ENCODE measurements at places on chromosomes 3 and 15. TPM values are rescaled to one million over a fixed set of nuclear protein-coding genes. Genes with fewer than 3 reads are reported as not detected.

The ABTB1 gene
- 37.4 TPM for total RNA-seq

The PFN2 gene
- 206 TPM for total RNA-seq

The ZNF660 gene
- 7.6 TPM for total RNA-seq

The GOLGA6A gene
- not detected for total RNA-seq

The CCDC9B gene
- total RNA-seq, result 7.3 TPM

- H3K4me3 ChIP-seq, result no peak overlapping the region
- DNase-seq, result no peak
- no peaks in the 10 kb centered on the region for H3K36me3 ChIP-seq
- H3K4me1 ChIP-seq, result no peaks in the 10 kb centered on the region
- no peaks in the 10 kb centered on the region for H3K27me3 ChIP-seq
Measured at GRCh38 chr3:72789786-72790185, 58.5 kb downstream of the SHQ1 start.

- no peak for DNase-seq
- no peaks in the 10 kb centered on the region for H3K4me1 ChIP-seq
- H3K27ac ChIP-seq, result no peak overlapping the region
- H3K36me3 ChIP-seq, result no peaks in the 10 kb centered on the region
- H3K27me3 ChIP-seq, result no peaks in the 10 kb centered on the region
Measured at GRCh38 chr3:193680220-193680619, 87.2 kb downstream of the OPA1 start.

- no peaks in the 10 kb centered on the region for H3K27me3 ChIP-seq
- no peak overlapping the region for H3K4me3 ChIP-seq
- DNase-seq, result no peak
- no peak overlapping the region for H3K27ac ChIP-seq
- H3K36me3 ChIP-seq, result no peaks in the 10 kb centered on the region
- H3K4me1 ChIP-seq, result peaks cover 8% of the 10 kb centered on the region
Measured at GRCh38 chr3:157131861-157132260, 28.1 kb downstream of the CCNL1 start.

DNA sequence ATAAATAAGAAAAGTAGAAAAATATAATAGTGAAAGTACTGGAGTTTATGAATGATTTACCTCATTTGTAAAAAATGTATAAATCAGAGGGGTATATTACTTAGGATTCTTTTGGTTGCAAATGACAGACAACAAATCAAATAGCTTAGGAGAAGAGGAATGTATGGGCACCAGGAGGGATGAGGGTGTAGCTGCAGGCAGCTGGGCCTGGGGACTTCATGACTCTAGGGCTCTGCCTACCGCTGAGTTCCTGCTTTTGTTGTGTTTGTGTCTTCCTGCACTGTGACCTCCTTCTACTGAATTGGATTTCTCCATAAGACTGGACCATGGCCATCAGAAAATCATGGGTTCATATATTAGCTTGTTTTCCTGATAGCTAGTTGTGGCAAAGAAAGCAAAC is 27.9 kb upstream of the PDE8A start:
- H3K27ac ChIP-seq, result no peak overlapping the region
- no peaks in the 10 kb centered on the region for H3K36me3 ChIP-seq
- no peak for DNase-seq
- H3K4me3 ChIP-seq, result no peak overlapping the region

GRCh38 chr3:37510755-37511154 is 336.4 kb upstream of the LRRFIP2 start:
- DNase-seq, result no peak
- H3K4me1 ChIP-seq, result no peaks in the 10 kb centered on the region
- no peaks in the 10 kb centered on the region for H3K27me3 ChIP-seq
- H3K36me3 ChIP-seq, result no peaks in the 10 kb centered on the region
- H3K27ac ChIP-seq, result no peak overlapping the region

- no peaks in the 10 kb centered on the region for H3K4me1 ChIP-seq
- no peaks in the 10 kb centered on the region for H3K27me3 ChIP-seq
- no peak overlapping the region for H3K27ac ChIP-seq
Measured at GRCh38 chr3:191047930-191048329, 151.1 kb upstream of the OSTN start.

DNA sequence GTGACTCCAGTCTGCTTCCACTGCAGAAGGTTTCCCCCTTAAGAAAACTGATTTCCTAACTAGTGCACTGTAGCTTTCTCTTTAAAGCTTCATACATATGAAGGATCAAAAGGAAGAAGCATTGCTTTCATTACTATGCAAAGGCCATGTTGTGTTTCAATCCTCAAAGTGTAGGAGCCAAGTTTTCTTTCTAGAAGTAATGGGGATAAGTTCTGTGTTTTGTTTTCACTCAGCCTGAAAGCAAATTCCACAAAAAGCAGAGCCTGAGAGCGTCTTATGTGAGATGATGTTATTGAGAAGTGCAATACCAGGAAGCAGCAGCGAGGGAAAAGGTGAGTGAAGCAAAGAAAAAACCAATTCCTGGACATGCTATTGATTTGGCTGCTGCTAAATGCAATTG is 99.7 kb downstream of the GMNC start:
- H3K27me3 ChIP-seq, result no peaks in the 10 kb centered on the region
- H3K4me1 ChIP-seq, result no peaks in the 10 kb centered on the region
- H3K27ac ChIP-seq, result no peak overlapping the region
- DNase-seq, result no peak

DNA sequence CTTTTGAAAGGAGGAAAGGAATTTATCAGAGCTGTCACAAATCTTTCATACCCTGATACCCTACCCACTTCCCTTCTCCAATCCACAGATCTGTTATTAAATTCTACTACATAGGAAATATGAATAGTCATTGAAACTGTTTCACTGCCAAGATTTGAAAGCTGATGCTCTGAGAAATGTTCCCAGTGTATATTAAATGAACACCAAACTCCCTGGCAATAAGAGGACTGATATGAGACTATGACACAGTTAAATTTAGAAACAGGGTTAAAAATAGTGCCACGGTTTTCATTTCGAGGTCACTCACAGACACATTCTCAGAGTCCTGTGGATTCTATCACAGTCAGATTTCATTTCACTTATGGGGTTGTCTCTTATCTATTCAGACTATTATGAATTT is 27.2 kb upstream of the GBE1 start:
- no peak overlapping the region for H3K27ac ChIP-seq
- DNase-seq, result no peak
- no peaks in the 10 kb centered on the region for H3K27me3 ChIP-seq
- no peaks in the 10 kb centered on the region for H3K36me3 ChIP-seq

- no peaks in the 10 kb centered on the region for H3K4me1 ChIP-seq
- peak overlapping the region; percentile 47 for H3K27ac ChIP-seq
Measured at GRCh38 chr3:65177960-65178376, 490.2 kb upstream of the ADAMTS9 start.

- H3K4me1 ChIP-seq, result no peaks in the 10 kb centered on the region
- no peaks in the 10 kb centered on the region for H3K27me3 ChIP-seq
- H3K27ac ChIP-seq, result no peak overlapping the region
- H3K4me3 ChIP-seq, result no peak overlapping the region
- no peak for DNase-seq
Measured at GRCh38 chr15:39946862-39947261, 12.9 kb downstream of the EIF2AK4 start.

DNA sequence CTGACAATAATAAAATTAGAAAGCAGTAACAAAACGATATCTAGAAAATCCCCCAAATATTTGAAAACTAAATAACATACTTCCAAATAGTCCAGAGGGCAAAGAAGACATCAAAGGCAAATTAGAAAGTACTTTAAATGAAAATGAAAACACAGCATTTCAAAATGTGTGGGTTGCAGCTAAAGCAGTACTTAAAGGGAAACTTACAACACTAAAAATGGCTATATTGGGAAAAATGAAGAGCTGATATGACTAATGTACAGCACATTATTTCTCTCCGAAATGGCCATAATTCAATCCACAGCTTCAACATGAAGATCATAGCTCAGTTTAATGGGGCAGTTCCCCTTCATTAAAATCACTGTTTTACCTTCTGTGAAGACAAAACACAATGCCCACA is 71.9 kb downstream of the FBXL22 start:
- H3K27me3 ChIP-seq, result no peaks in the 10 kb centered on the region
- H3K4me3 ChIP-seq, result no peak overlapping the region
- DNase-seq, result no peak
- no peaks in the 10 kb centered on the region for H3K4me1 ChIP-seq
- H3K36me3 ChIP-seq, result no peaks in the 10 kb centered on the region

GRCh38 chr3:28376424-28376823 is 27.8 kb upstream of the AZI2 start:
- no peak overlapping the region for H3K4me3 ChIP-seq
- H3K27me3 ChIP-seq, result no peaks in the 10 kb centered on the region
- no peaks in the 10 kb centered on the region for H3K36me3 ChIP-seq
- no peaks in the 10 kb centered on the region for H3K4me1 ChIP-seq
- no peak overlapping the region for H3K27ac ChIP-seq

DNA sequence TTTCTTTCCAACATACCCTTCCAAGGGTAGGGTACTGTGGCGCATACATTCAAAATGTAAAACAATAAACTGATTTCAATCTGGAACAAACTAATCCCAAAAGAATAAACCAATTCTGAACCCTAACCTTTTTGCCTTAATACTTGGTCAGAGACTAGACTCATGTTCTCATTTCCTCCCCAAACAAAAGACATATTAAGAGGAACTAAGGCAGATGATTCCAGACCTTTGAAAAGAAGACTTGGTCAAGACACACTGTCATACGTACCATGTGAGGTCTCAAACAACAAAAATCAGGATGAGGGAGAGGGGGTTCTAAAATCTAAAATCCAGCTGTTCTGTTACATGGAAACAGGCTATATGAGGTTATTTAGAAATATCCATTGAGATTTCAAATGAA is 102.1 kb downstream of the RFTN1 start:
- no peaks in the 10 kb centered on the region for H3K36me3 ChIP-seq
- no peak overlapping the region for H3K27ac ChIP-seq
- DNase-seq, result no peak
- H3K4me3 ChIP-seq, result no peak overlapping the region
- H3K4me1 ChIP-seq, result no peaks in the 10 kb centered on the region
- no peaks in the 10 kb centered on the region for H3K27me3 ChIP-seq

- H3K27ac ChIP-seq, result no peak overlapping the region
- H3K36me3 ChIP-seq, result no peaks in the 10 kb centered on the region
- H3K4me3 ChIP-seq, result no peak overlapping the region
- H3K4me1 ChIP-seq, result no peaks in the 10 kb centered on the region
- no peak for DNase-seq
Measured at GRCh38 chr3:2061360-2061759, 37.3 kb upstream of the CNTN4 start.

- no peaks in the 10 kb centered on the region for H3K36me3 ChIP-seq
- H3K4me3 ChIP-seq, result no peak overlapping the region
- H3K4me1 ChIP-seq, result no peaks in the 10 kb centered on the region
- no peaks in the 10 kb centered on the region for H3K27me3 ChIP-seq
- H3K27ac ChIP-seq, result no peak overlapping the region
Measured at GRCh38 chr3:51588724-51589123, 50.2 kb downstream of the RAD54L2 start.

DNA sequence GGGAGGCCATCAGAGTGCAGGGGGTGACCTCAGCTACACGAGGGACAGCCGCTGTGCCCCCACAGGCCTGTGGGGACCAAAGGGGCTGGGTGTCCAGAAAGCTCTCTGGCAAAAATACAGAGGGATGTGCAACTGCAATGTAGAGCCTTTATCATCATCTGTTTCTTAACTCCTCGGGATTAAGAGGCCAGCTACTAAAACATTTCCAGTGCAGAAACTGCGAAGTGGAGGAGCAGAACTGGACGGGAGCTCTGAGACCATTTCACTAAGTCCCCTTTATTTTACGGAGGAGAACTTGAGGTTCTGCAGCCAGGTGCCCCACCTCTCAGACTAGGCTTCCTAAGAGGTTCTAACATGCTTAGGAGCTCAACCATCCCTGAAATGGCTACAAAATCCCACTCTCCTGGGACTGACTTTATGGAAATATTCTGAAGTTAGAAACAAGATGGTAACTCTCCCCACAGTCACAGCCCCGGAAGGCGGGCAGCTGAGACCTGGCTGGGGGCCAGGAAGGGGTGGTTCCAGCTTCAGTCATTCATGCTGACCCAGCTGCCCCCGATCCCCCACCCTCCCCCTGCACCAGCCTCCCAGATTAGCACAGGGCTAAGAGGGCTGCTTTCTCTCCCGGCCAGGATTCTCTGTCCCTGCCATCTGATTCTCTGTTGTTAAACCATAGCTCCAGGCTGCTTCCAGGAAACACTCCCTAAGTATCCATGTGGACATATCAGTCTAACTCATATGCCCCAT is 40.3 kb downstream of the UMPS start:
- peak; percentile 35 for DNase-seq
- H3K4me3 ChIP-seq, result no peak overlapping the region
- H3K27me3 ChIP-seq, result no peaks in the 10 kb centered on the region
- peaks cover 33% of the 10 kb centered on the region for H3K4me1 ChIP-seq

DNA sequence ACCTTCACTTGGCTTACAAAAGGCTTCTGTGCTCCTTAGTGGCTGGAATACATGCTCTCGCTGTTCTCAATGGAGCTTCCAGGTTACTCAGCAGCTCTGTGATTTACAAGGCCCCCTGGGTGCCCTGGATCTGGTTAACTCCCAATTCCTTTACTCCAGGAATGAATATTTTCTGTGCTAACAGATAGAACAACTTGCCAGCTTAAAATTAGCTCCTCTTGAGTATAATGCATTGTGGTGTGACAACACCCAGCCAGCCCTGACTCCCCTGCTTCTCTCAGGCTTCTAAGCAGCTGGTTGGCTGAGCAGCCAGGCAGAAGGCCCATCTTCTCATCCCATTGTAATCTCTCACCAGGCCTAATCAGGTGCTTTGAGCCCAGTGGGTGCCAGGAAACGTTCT is 246.4 kb downstream of the ALCAM start:
- no peaks in the 10 kb centered on the region for H3K36me3 ChIP-seq
- no peak for DNase-seq
- no peaks in the 10 kb centered on the region for H3K4me1 ChIP-seq
- no peak overlapping the region for H3K4me3 ChIP-seq

DNA sequence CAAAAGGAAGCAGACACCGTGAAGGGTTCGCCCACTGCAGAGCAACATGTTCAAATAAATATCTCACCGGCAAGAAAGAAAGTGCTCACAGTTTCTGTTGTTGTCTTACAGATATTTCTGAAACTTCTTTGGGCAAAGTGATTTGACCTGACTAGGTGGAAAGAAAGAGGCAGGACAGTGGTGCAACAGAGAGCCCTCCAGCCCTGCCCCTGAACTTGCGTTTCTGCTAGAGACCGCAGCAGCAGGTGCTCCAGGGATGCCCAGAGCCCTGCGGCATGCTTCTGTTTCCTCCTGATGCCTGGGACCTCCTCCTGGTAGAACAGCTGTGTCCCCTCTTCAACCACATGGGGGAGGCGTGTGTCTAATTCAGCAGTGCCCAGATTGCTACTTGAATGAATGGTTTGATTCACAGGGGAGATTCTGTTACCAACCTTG is 123.4 kb downstream of the ATP10A start:
- no peak overlapping the region for H3K27ac ChIP-seq
- no peak overlapping the region for H3K4me3 ChIP-seq

All from uterus (tissue), 4 donors.